Activated naive CD8-positive, alpha-beta T cell treated with anti-CD3 and anti-CD28 coated beads, Interleukin-2, amount 10 ng/mL, durations not matched to agents 7 days and 5 days (primary cell): ENCODE measurements at places on chromosomes 3 and 15. TPM values are rescaled to one million over a fixed set of nuclear protein-coding genes. Genes with fewer than 3 reads are reported as not detected.
A peak's percentile ranks its signal among the peaks of the same experiment; 100 is the strongest.

GUCA1C gene
- total RNA-seq = not detected

ICE2 gene
- total RNA-seq = 65.1 TPM

GALNT15 gene
- total RNA-seq = not detected

DNA sequence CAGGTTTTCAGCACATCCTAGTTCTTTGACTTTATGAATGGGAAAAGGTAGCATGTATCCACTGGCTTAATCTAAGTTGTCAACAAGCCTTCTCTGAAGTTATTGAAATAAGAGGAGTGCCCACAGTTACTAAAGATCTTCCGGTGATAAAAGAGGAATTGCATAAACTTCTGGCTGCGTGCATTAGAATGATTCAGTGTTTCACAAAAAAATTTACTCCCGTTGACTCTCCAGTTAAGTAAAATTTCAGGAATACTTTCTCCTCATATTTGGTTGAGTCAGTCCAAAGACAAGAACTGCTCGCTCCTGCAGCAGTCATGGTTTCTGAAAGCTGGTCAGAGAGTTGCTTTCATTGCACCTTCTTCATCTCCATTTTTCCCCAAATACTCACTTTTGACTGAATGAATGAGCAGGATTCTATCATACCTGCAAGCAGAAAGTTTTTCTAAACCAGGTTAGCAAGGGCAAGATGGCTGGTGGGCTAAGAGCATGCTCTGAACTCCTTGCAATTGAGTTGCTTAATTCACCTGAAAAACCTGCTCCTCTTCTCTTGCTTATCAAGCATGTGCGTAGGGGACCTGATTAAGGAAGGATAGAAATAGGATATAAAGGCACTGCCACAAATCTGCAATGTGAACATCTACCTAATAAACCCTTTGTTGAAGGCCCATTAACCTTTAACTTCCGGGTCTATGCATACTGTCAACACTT lies 64.2 kb upstream of the TIMP4 start:
- no peak overlapping the region for H3K4me3 ChIP-seq
- no peak overlapping the region for H3K27ac ChIP-seq
- H3K36me3 ChIP-seq = no peaks in the 10 kb centered on the region
- DNase-seq = no peak
- no peaks in the 10 kb centered on the region for H3K4me1 ChIP-seq
- peaks cover 12% of the 10 kb centered on the region for H3K27me3 ChIP-seq

DNA sequence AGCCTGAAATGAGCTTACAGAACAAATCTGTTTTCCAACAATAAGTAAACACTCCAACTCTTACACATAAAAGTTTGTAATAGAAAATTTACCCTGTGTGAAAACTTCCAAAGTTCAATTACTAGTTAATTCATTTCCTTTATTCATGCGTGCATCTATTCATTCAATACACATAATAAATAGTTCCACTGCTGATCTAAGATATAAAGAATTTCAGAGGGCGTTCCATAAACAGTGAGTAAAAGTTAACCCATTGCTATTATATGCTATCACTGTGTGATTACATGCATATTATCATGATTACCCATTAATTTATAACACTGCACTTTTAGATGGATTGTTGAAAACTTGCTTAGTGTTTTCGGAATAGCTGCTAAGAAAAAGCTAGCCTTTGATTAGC lies 36.2 kb upstream of the CFAP20DC start:
- no peak overlapping the region for H3K27ac ChIP-seq
- H3K36me3 ChIP-seq = no peaks in the 10 kb centered on the region
- H3K4me1 ChIP-seq = no peaks in the 10 kb centered on the region
- H3K4me3 ChIP-seq = no peak overlapping the region
- no peak for DNase-seq
- peaks cover 23% of the 10 kb centered on the region for H3K27me3 ChIP-seq

- no peak overlapping the region for H3K4me3 ChIP-seq
- no peaks in the 10 kb centered on the region for H3K36me3 ChIP-seq
- H3K27ac ChIP-seq = no peak overlapping the region
- peaks cover 2% of the 10 kb centered on the region for H3K27me3 ChIP-seq
- no peaks in the 10 kb centered on the region for H3K4me1 ChIP-seq
- no peak for DNase-seq
Measured at GRCh38 chr3:169562988-169563774, 100.3 kb downstream of the MECOM start.

DNA sequence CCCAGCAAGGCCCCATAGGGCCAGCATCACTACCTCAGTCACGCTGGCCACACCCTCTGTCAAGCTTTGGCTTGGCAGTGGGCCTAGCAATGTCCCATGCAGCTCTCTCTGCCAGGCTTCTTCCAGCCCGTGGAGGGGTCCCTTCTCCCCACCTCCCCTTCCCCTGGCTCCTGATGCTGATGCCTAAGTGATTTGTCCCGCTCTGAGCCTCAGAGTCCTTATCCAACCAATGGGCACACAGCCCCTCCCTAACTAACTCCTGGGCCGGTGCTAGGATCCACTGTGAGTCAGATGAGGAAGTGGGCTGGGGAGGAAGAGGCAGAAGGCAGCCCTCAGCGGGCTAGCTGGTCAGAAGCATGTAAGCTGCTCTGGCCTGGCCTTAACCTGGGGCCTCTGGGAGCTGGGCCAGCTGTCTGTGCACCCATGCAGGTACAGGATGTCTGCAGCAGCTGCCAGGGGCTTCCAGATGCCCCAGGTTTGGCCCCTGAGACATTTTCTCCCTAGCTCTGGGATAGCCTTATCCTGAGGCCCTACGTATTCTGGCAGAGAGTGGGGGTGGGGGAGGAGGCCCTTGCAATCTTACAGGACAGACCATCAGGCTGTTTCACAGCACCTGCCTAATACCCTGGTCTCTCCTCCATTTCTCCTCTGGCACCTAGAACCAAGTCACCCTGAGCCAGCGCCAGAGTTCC lies 740 bp upstream of the ZBTB47 start:
- H3K27me3 ChIP-seq = peaks cover 4% of the 10 kb centered on the region
- H3K36me3 ChIP-seq = peaks cover 9% of the 10 kb centered on the region
- peak overlapping the region; percentile 68 for H3K27ac ChIP-seq
- peak overlapping the region; percentile 85 for H3K4me3 ChIP-seq
- H3K4me1 ChIP-seq = peaks cover 24% of the 10 kb centered on the region
- DNase-seq = no peak

GRCh38 chr3:122893754-122894668 lies 99.1 kb downstream of the SLC49A4 start:
- H3K4me3 ChIP-seq = peak overlapping the region; percentile 40
- H3K27ac ChIP-seq = no peak overlapping the region
- DNase-seq = no peak
- H3K36me3 ChIP-seq = peaks cover 2% of the 10 kb centered on the region

DNA sequence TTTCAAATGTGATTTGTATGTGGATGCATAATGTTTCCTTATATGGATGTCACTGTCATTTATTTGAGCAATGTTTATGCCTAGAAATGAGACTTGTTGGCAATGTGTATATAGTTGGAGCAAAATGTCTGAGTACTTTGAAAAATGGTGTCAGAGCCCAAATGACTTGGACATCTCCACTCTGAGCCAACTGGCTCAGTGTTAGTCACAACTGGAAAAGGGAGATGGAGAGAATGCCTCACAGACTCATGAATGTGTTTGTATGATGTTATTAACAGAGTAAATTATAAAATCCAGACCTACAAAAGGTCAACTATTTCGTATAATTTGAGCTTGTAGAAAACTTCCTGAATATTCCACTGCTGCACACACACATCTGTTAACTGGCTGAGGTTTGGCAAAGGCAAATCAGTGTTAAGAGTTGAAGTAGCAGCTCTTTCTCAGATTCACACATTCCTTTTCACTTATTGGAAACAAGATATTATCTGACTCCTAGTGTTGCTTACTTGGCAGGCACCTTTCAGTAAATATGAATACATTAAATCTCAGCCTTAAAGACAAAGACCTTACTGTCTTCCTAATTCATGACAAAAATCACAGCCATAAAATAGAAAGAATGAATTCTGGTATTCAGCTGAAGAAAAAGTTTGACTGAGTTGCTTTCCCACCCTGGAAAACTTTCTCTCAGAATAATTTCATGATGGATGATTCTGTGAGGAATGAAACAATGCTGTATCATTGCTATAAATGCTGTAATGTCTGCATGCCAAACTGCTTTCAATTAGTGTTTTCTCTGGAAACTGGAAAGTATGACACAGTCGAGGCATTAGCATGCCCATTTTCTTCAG lies 27.0 kb downstream of the ADIPOQ start:
- DNase-seq = no peak
- peaks cover 18% of the 10 kb centered on the region for H3K4me1 ChIP-seq
- no peaks in the 10 kb centered on the region for H3K27me3 ChIP-seq
- no peak overlapping the region for H3K27ac ChIP-seq
- H3K36me3 ChIP-seq = peaks cover 8% of the 10 kb centered on the region

ADPRH gene
- total RNA-seq = 4.5 TPM

- H3K27ac ChIP-seq = no peak overlapping the region
- no peaks in the 10 kb centered on the region for H3K27me3 ChIP-seq
- peaks cover 34% of the 10 kb centered on the region for H3K4me1 ChIP-seq
- no peak for DNase-seq
- H3K4me3 ChIP-seq = no peak overlapping the region
- peaks cover 43% of the 10 kb centered on the region for H3K36me3 ChIP-seq
Measured at GRCh38 chr3:195411836-195412235, 31.0 kb downstream of the ACAP2 start.
